Fibroblast of the aortic adventitia (primary cell): ENCODE measurements at places on chromosomes 2 and 18. TPM values are rescaled to one million over a fixed set of nuclear protein-coding genes. Genes with fewer than 3 reads are reported as not detected.

The ATP8B1 gene
- total RNA-seq: 11.2 and 80.4 TPM in 2 replicates

The PROKR1 gene
- not detected in 2 replicates for total RNA-seq

The OTX1 gene
- 0.27 and 0.57 TPM in 2 replicates for total RNA-seq

The OSR1 gene
- 35.8 and 117 TPM in 2 replicates for total RNA-seq

The SLC19A3 gene
- 0.18 and 1.6 TPM in 2 replicates for total RNA-seq

The RAB12 gene
- total RNA-seq: 64.9 and 67.4 TPM in 2 replicates

The HMSD gene
- total RNA-seq: 0.09 and 0.90 TPM in 2 replicates

The PTPRN gene
- total RNA-seq: 0.36 and 1.8 TPM in 2 replicates

The MAP3K19 gene
- total RNA-seq: not detected in 2 replicates

The WDR33 gene
- 17.8 and 34.4 TPM in 2 replicates for total RNA-seq

The ANKMY1 gene
- total RNA-seq: 10.7 and 11.0 TPM in 2 replicates

The KLHL14 gene
- not detected in 2 replicates for total RNA-seq

The CNGA3 gene
- total RNA-seq: 0.18 TPM in 1 of 2 replicates, not detected in the other

The EMILIN1 gene
- total RNA-seq: 81.3 and 153 TPM in 2 replicates

The WIPF1 gene
- total RNA-seq: 20.5 and 24.6 TPM in 2 replicates

The ZNF521 gene
- total RNA-seq: 35.7 and 48.6 TPM in 2 replicates

The RESP18 gene
- total RNA-seq: not detected in 2 replicates

The IL36RN gene
- not detected in 2 replicates for total RNA-seq

The SLC9A4 gene
- total RNA-seq: not detected in 2 replicates

The ANKRD30BL gene
- 0.16 TPM in 1 of 2 replicates, not detected in the other for total RNA-seq

The CABYR gene
- total RNA-seq: 4.6 and 7.3 TPM in 2 replicates

The ASNSD1 gene
- 77.7 and 95.7 TPM in 2 replicates for total RNA-seq

The ANKRD36C gene
- 69.1 and 94.5 TPM in 2 replicates for total RNA-seq

The MAP2 gene
- 2.1 and 26.5 TPM in 2 replicates for total RNA-seq

The HTR2B gene
- total RNA-seq: 17.4 and 33.0 TPM in 2 replicates

The ST3GAL5 gene
- 19.4 and 87.6 TPM in 2 replicates for total RNA-seq

The SCYGR4 gene
- not detected in 2 replicates for total RNA-seq

The SLC35F6 gene
- total RNA-seq: 16.7 and 80.8 TPM in 2 replicates

The CTNNA2 gene
- 0.36 TPM in 1 of 2 replicates, not detected in the other for total RNA-seq

The CAPN14 gene
- 0.09 and 0.16 TPM in 2 replicates for total RNA-seq

The DOK6 gene
- 2.1 and 3.2 TPM in 2 replicates for total RNA-seq

The IGFBP5 gene
- 334 and 616 TPM in 2 replicates for total RNA-seq

The EXOC6B gene
- 28.4 and 30.2 TPM in 2 replicates for total RNA-seq

The ABCA12 gene
- 0.08 and 0.09 TPM in 2 replicates for total RNA-seq

The KIAA1328 gene
- total RNA-seq: 9.6 and 13.6 TPM in 2 replicates

The SAG gene
- not detected in 2 replicates for total RNA-seq

The STARD6 gene
- not detected in 2 replicates for total RNA-seq

The RTP5 gene
- total RNA-seq: not detected in 2 replicates

The IFIH1 gene
- total RNA-seq: 7.7 and 9.7 TPM in 2 replicates

The ZFP36L2 gene
- 34.3 and 50.4 TPM in 2 replicates for total RNA-seq

The CYS1 gene
- 3.2 and 7.0 TPM in 2 replicates for total RNA-seq

The IL1F10 gene
- total RNA-seq: not detected in 2 replicates

The CHRND gene
- not detected in 2 replicates for total RNA-seq
